CD4-positive, alpha-beta memory T cell (primary cell): ENCODE measurements at places on chromosomes 2 and 18.
A peak's percentile ranks its signal among the peaks of the same experiment; 100 is the strongest.

DNA sequence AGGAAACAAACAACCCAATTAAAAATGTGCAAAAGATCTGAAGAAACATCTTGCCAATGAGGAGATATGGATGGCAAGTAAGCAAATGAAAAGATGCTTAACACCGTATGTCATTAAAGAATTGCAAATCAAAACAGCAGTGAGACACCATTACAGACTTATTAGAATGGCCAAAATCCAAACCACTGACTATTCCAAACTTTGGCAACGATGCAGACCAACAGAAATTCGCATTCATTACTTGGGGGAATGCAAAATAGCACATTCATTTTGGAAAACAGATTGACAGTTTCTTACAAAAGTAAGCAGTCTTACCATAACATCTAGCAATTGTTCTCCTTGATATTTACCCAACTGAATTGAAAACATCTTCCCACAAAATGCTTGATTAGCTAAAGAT is 1118.7 kb downstream of the SUCLG1 start:
- peak; percentile 9 for DNase-seq

GRCh38 chr2:159890551-159891266 is 92.7 kb upstream of the CD302 start:
- no peak for DNase-seq

DNA sequence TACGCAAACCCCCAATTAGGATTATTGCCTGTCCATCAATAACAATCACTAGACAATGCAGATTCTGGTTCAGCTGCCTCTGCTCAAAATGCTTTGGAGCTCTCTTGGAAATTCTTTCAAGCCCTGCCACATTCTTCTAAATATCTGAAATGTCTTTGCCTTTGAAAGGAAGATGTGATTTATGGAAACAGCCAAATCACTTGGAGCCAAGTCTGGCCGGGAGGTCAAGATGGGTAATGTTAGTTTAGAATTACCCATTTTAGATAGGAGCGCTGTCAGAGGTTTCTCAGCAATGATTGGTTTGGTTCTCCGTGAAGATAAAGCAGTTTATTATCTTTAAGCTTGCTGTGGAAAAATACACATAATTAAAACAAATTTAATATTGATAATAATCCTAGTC is 306.7 kb downstream of the SETBP1 start:
- no peak for DNase-seq

GRCh38 chr18:75358928-75359327 is 68.6 kb downstream of the SMIM21 start:
- DNase-seq = no peak

- no peak for DNase-seq
Measured at GRCh38 chr2:134361648-134362047, 107.8 kb downstream of the MGAT5 start.

DNA sequence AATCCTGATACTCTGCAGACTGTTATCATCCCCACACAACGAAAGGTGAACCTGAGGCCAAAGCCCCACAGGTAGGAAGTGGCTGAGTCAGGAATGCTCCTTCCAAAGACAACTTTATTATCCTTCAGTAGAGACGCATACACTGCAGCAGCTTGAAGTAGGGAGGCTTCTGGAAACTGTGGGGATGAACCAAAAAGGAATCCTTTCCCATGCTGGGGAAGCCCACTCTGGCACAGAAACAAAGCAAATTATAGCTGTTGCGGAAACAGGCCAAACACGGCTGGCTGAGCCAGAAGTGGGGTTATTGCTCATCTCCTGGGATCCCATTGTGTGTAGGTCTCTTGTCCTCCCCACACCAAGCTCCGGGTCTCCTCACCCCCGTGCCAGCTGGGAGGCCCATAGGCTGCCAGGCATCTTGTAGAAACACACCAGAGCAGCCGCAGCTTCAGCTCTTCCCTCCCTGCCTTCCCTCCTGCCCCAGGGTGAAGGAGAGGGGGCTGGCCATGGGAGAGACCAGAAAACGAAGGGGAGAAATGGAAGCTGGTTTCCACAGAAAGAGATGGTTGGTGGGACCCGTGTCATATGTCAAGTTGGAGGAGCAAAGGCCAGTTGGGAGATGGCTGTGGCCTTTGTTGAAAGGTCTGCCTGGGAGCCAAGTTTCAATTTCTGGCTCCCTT is 176.9 kb upstream of the NABP1 start:
- no peak for DNase-seq

GRCh38 chr2:119490106-119490505 is 34.2 kb downstream of the SCTR start:
- no peak for DNase-seq

GRCh38 chr18:32629981-32630700 is 142.7 kb downstream of the KLHL14 start:
- DNase-seq = no peak

GRCh38 chr2:215904101-215904500 is 109.2 kb downstream of the MREG start:
- no peak for DNase-seq

GRCh38 chr2:27756544-27757498 is 14.7 kb upstream of the MRPL33 start:
- DNase-seq = no peak

DNA sequence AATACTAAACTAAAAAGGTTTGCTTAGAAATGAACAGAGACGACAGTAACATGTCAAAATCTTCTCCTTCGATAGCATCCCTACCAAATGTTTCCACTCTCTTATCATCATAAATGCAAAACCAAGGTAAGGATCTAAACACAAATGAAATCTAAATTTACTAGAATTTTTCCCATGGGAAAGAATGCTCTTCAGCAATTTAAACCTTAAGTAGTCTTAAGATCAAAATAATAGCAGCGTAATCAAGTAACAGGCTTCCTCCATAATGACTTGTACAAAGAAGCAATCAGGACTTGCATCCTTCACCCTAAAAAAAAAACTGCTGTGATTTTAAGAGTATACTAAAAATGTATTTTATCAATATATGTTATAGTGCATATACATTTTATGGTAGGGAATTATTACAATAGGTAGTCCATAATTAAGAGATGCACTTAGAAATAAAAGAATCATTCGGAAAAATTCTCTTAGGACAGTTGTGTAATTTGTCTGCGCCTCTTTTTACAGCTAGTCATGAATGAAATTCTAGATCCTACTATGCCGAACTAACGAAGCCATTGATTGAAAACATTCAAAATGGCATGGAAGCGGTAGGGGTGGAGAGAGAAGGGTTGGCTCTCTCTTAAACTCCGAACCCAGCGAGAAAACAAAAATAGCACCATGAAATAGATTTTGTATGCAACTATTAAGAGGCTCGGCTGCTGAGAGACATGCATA is 1.3 kb downstream of the PGAP1 start:
- no peak for DNase-seq

GRCh38 chr2:172861098-172861497 is 125.5 kb downstream of the RAPGEF4 start:
- DNase-seq = no peak

DNA sequence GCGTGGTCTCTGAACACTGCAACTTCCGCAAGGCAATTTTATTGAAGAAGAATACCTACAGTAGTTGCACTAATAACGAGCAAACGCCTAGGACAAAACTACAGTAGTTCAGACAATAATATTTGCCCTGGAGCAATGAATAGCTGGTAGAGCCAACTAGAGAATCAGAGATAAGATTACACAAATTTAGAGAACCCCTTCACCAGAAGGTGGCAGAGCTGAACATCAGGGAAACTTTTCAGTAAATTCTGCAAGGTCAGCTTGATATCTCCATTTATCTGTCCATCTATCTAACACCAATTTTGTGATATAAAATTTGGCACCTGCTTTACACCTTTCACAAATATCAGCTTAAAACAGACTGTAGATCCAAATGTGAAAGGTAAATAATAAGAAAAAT is 43.8 kb downstream of the CDH19 start:
- DNase-seq = no peak

- no peak for DNase-seq
Measured at GRCh38 chr18:49250816-49251388, 209.5 kb downstream of the DYM start.

GRCh38 chr2:119278946-119279345 is 55.3 kb downstream of the STEAP3 start:
- no peak for DNase-seq

DNA sequence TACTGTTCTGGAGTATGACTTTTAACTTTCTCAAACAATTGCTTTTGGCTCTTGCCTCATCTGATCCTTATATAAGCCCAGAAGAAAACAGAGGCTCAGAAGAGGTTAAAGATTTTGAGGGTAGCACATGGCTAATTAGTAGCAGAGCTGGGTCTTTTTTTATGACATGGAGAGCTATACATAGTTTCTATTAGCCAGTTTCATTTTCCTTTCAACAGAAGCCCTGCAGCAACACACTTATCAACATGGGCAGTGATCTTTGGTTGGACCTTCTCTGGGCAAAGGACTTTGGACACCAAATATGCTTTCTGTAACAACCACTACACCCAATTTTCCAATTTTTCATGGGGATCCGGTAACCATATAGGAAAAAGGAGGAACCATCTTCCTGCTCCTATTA is 64.9 kb downstream of the NCKAP5 start:
- no peak for DNase-seq

- DNase-seq = no peak
Measured at GRCh38 chr18:39318008-39318407, 1752.4 kb upstream of the CELF4 start.

- no peak for DNase-seq
Measured at GRCh38 chr2:30601375-30601774, 154.3 kb downstream of the LCLAT1 start.

- DNase-seq = no peak
Measured at GRCh38 chr2:178194600-178195389, 483 bp downstream of the OSBPL6 start.

DNA sequence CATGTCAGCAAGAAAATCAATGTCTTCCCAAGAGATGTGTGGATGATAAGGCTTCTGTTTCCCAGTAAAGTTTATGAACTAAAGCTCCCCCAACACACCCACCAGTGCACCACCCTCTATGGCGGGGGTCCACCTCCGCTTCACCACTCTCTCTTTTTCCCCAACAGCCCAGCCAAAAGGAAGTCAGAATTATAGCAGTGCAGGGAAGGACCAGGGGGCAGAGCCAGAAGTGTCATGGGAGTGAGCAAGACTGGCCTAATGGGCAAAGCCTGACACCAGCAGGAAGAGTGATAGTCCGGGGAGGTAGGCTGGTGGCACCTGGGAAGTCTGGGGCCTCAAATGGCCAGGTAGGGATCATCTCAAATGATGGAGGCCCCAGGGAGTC is 167.7 kb downstream of the ZFP36L2 start:
- DNase-seq = no peak

DNA sequence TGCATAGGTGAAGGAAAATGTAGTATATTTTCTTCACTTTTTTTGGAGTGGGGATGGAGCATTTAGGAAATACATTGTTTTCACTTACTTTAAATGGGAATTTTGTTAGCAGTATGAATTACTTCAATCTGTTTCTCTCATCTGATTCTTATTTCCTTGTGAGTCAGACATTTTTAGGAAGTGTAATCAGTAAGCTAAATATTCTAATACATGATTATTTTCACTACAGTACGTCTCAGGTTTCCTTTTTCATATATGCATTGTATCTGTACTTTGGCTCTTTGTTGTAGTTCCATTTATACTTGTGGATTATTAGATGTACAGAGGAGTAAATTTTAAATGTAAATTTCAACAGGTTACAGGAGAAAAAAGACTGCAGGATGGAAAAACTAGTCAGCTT is 27.9 kb downstream of the GPD2 start:
- DNase-seq = no peak

DNA sequence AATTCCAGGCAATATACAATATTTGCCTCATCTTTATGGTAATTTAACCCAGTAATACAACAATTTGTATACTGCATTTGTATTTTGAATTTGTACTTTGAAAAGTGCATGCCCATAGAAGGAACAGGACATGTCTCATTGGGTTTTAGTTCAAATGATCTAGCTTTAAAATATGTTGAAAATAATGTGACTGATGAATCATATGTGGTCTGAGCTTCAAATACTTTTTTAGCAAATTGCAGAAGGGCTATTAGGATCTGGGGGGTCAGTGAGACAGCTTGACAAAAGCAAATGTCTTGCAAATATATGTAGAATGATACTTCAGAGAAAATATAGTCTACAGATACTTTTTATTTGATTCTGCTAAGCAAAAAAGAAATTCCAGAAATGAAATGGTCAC is 248.9 kb downstream of the DCC start:
- DNase-seq = no peak
